ENCODE measurements at places on chromosomes 2 and 18.

DNA sequence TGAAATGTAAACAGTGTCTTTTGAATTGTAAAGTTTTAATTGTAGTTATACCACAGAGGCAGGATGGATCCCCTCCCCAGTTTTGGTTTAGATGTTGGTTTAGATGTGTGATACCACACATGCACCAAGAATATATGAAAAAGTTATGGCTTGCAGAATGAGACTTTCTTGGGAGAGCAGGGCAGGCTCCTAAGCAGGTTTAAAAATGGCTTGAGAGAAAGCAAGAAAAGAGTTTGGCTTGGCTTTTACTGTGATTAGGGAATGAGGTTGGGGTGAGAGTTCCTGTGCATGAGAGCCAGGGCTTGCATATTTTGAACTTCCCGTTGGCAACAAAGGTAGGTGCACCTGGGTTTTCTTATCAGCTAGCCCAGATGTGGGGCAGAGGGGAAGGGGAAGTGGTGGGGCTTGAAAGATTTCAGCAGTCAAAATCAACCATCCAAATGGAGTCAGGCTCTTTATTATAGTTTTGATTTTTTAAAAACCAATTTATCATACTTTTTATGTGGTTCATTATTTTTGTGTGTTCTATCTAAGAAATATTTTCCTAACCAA, 246.9 kb downstream of the MTX2 start:
- DNase-seq = no peak

- no peak for DNase-seq
These were observed 53.4 kb downstream of the ATIC start for GRCh38 chr2:215365184-215365658.

DNA sequence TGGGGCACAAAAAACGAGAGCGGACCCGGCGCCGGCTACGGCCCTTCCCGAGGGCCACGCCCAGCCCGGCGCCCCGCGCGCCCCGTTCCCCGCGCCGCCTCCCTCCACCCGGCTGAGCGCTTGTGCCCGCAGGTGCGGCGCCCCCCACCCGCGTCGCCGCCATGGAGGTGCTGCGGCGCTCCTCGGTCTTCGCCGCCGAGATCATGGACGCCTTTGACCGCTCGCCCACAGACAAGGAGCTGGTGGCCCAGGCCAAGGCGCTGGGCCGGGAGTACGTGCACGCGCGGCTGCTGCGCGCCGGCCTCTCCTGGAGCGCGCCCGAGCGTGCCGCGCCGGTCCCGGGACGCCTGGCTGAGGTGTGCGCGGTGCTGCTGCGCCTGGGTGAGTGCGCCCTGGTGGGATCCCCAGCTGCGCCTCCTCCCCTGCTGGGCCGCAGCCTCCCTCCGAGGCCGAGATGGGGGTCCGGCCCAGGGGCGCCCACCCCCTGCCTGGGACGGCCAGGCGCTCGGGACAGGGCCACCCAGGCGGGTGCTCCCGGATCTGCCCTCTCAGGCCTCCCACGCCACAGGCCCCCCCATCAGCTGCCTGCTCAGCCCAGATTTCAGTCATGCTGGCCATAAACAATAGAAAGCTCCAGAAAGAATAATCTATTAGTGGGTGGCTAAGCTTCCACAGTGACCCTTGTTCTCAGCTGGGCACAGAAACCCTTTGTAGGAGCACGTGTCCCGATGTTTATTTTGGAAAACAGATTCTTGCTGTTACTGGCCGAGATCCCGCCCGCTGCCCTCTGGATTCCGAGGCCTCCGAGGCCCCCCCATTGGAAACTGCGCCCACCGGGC, 997 bp downstream of the BOK start:
- no peak for DNase-seq

DNA sequence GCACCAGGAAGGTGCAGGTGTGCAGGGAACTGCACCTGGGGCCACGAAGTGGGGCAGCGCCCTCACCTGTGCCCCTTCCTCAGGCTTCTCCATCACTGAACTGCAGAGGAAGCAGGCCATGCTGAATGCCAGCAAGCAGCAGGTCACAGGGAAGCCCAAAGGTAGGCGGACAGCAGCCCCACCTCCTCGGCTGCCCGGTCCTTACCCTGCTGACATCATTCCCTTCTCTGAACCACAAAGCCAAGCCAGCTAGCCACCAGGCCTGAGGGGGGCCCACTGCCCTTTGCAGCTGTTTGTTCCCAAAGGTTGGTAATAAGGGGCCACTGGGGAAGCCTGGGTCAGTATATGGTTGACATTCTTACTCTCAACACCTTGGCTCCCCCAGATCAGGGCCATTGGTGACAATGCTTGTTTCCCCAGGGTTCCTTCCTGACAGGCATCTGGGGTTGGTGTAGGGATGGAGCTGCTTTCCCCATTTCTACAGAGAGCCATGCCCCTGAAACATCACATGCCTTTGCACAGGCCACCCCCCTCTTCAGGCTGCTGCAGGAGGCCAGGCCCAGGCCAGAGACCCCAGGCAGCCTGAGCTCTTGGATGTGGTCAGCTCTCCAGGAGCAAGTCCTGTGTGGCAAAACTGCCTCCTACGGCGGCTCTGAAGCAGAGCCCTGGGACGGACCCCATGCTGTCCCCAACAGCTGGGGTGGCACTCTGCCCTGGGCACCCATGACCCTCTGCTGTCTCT, 47.8 kb downstream of the FAM168B start:
- DNase-seq = no peak

Measured in CD4-positive, alpha-beta T cell treated with Interleukin-17A for 1 hour (primary cell).